GM13977 (cell line): ENCODE measurements at places on chromosomes 4 and X.

DNA sequence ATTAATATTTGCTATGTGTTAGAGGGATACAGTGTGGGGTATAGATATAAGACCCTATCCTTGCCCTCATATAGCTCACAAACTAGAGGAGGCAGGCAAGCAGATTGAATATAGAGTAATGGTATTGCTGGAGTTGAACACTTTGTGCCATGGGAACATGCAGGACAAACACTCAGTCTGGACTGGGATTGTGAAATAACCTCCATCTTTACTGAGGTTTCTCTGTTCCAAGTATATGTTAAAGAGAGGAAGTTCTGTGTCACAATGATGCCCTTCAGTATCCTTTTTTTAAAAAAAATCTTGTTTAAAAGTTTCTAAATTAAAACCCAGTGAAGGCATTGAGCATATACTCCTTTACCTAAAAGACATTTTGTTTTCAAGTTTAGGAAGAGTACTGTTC lies 8.7 kb downstream of the FABP2 start:
- no peak for DNase-seq

DNA sequence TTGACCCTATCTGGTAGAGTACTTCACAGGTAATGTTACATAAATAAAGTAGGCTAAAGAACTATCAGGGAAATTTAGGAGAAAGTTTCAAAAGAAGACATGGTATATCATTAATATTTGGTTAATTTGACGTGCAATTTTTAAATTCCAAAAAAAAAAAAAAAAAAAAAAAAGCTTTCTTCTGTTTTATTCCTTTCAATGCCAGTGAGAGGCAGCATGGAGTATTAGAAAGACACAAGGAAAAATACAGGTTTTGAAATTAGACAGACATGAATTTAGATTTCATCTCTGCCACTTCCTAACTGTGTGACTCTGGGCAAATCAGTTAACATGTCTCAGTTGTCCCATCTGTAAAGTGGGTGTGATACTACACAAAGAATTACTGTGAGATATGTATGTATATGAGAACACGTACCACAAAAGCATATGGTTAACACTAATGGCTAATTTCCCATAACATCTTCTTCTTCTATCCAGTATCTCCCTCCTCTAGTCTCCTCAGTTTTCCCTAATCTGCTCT lies 132.5 kb downstream of the GPC3 start:
- no peak for DNase-seq

GRCh38 chr4:146458594-146458993 lies 63.1 kb downstream of the SLC10A7 start:
- peak; percentile 16 for DNase-seq

DNA sequence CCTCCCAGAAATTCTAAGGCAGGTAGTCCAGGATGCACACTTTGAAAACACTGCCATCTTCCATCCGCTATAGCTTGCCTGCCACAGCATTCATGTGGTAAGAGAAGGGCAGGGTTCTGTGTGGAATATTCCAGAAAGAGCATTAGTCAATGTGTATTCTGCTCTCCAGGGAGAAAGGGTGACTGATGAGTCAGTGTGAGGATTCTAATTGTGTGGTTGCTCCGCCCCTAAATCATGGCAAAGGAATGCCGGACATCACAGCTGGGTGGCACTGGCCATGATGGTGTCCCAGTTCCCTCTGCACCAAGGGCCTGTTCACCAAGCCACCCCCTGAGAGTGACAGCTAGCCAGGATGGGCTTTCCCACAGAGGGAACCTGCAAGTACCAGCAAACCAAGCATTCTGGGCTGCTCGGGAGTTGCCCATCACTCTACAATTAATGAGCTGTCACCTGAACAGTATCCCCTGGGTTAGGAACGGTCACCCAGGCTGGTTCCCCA lies 9.5 kb downstream of the IDS start:
- no peak for DNase-seq

- no peak for DNase-seq
These were observed 71.3 kb downstream of the HTRA3 start for GRCh38 chr4:8340781-8341241.

DNA sequence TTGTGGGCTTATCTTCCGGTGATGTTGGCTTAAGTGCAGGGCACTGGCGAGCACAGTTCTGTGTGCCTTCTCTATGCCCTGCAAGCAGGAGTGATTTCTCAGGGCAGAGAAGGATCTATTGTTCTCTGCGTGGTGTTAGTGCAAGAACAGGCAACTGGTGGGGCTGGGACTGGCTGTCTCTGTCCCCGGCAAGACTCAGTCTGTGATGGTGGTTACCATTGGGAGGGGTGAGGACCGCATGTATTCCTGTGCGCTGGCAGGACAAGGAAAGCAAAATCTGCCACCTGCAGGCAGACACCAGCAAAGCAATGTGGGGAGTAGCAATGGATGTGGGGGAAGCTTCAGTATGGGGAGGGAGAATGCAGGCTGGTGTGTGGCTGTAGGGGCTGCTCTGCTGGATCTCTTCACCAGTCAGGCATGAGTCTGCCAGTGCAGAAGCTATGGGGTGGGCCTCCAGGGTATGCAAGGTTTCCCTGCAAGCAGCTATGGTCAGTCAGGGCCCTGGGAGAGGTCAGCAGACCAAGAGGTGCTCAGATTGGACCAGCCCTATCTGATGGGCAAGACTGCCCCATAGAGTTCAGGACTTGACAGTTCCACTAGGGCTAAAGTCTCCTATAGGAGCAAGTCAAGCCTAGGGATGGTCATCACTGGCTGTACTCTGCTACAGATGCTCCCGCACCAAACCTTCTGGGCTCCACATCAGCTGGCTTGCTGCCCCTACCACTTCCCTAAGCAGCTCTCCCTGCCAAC lies 16.8 kb downstream of the PF4 start:
- no peak for DNase-seq

DNA sequence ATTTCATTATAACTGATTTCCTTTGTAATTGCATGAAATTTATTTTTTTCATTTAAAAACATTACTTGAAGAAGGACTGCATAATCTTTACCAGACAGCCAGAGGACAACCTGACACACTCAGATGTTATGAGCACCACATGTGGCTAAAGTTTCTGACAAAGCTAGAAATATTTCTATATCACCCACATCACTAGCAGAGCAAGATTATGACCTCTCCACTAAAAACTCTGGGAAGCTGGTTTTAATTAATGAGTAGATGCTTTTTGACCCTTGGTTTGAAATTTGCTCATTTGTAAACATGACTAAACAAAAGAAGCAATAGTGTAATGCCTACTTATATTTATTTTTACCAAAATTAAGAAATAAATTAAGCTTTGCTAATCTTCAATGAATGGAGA lies 661.5 kb upstream of the EPHA5 start:
- DNase-seq, result no peak

- no peak for DNase-seq
These were observed 30.6 kb downstream of the ANXA5 start for GRCh38 chr4:121666091-121666679.

DNA sequence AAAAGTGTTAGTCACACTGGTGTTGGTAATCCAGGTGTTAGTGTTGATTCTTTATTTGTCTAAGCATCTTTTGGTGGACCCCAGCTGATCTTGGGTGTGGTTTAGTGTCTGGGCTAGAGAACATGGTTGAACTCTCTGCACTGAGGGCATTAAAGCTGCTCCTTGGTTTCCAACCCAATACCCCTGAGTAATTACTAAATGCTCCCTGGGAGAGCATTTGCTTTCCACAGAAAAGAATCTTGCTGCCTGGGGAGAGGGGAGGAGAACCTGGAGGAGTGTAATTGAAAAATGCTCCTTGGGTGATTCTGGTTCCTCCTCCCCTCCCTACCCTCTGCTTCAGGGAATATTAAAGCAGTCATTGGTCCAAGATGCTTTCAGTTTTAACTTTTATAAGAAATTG lies 3.1 kb downstream of the GUCY1B1 start:
- no peak for DNase-seq

- no peak for DNase-seq
These were observed 18.0 kb downstream of the CMC4 start for GRCh38 chrX:155052738-155053498.

DNA sequence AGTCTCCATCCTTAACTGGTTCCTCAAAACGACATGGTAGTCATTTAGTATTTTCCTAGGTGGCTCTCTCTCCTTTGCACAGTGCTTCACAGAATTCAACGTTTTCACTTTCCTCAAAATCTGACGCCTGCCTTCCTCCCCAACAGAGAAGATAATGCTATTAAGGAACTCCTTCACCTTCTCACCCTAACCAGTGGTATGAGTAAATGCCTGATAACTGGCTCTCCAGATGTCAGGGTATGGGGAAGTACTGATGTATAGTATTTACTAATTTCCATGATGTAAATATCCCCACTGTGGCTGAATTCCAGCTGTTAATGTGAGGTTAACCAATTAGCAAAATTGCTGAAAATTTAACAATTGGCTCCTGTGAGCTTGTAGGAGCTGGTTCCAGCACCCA lies 28.8 kb upstream of the NSUN7 start:
- DNase-seq, result no peak

- DNase-seq, result no peak
These were observed 194.8 kb downstream of the SOWAHB start for GRCh38 chr4:76703123-76703490.

DNA sequence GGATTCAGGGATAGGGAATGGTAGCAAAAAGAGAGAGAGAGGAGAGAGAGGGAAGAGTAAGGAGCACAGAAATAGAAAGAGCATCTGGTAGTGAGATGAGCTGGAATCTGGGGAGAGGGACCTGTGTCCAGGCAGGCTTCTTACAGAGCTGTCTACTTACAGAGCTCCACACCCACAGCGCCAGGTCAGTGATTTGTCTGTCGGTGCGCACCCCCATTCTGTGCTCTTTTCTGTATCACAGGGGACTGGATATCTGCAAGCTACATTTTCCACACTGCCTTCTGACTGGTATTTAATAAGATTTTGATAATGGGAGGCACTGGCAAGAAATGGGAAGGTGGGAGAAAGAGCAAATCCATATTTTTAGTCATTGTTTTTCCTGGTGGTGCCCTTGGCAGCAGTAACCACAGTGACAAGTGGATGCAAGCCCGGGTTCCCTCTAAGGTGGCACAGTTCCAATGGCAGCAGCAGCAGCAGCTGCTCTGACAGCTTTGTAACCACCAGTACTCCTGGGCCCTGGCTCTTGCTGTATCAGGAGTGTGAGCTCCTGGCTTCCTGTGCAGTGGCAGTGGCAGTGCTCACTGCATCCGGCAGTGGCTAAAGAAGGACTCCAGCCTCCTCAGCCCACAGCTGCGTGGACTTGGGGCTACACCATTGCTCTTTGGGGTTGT lies 300.5 kb downstream of the TRIML1 start:
- DNase-seq, result no peak

GRCh38 chr4:81786063-81786763 lies 314.5 kb upstream of the RASGEF1B start:
- no peak for DNase-seq

DNA sequence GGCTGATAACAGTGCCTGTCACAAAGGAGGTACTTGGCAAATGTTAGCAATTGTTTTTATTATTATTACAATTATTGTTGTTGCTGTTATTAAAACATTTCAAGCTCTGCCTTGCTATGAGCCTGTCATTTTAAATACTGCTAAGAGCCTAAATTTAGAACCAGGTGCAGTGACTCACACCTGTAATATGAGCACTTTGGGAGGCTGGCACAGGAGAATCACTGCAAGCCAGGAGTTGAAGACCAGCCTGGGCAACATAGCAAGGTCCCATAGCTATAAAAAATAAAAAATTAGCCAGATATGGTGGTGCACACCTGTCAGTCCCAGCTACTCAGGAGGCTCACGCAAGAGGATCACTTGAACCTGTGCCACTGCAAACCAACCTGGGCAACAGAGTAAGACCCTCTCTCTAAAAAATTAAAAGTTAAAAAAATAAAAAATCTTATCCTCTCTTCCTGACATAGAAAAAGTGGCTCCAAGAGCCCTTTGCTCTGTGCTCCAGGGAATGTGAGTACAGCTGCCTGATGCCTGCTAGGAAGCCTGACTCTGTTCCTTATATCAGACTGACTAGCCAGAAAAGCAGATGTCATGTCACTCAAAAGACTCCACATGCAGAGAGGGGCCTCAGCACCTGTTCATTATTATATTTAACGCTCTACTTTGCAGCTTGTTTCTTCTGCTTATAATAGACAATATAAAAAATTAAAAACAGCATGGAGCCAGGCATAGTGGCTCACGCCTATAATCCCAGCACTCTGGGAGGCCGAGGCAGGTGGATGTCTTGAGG lies 234.0 kb downstream of the OPHN1 start:
- no peak for DNase-seq

DNA sequence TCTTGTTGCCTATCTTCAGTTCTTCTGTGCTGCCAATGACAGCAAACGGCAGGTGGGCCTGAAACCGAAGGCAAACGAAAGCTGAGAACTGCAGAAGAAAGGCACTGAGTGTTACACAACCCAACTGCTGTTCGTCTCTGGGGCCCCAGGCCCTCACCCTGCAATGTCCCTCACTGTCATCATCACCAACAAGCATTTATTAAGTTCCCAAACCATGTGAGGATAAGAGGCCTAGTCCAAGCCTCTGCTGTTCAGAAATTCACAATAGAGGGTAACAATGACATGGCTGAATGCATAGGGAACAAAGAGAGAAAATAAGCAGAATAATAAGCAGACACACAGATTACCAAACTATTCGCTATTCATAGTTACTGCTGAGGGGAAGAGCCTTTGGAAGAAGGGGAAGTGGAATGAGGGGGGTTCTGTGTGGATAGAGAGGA lies 34.5 kb upstream of the NKRF start:
- DNase-seq, result no peak

GRCh38 chr4:55237839-55238238 lies 108.2 kb upstream of the SRD5A3 start:
- no peak for DNase-seq

- no peak for DNase-seq
These were observed 810.5 kb upstream of the ADGRL3 start for GRCh38 chr4:60389633-60390032.

GRCh38 chrX:13721371-13721770 lies 13.0 kb downstream of the TRAPPC2 start:
- no peak for DNase-seq

- no peak for DNase-seq
These were observed 61.6 kb downstream of the SCML1 start for GRCh38 chrX:17798921-17799320.

- DNase-seq, result no peak
These were observed 52.6 kb upstream of the PPARGC1A start for GRCh38 chr4:23942471-23942870.

DNA sequence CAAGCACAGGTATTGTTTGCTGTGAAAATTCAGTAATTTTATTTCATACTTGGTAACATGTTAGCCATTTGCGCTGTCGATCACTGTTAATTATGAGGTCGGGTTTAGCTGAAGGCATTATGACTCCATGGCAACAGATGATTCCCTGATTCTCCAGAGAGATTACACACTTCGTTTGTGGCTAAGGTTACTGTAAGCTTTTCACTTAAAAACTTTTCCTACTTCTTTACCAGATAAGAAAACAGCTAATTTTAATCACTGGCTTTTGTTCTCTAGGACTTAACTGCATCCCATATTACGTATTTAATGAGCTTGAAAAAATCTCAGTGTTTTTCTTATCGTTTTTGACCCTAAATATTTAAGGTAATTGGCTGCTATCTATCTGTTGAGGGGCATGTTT lies 2.1 kb downstream of the GSTCD start:
- DNase-seq, result no peak

GRCh38 chrX:82676386-82676785 lies 831.7 kb upstream of the POU3F4 start:
- no peak for DNase-seq
